Stimulated activated CD4-positive, alpha-beta T cell treated with anti-CD3 and anti-CD28 coated beads, Interleukin-1b, Interleukin-23, amount 100 ng/mL, for 1 hour (primary cell): ENCODE measurements at places on chromosomes 2 and 18.

- no peak for DNase-seq
These were observed 35.4 kb downstream of the CFAP221 start for GRCh38 chr2:119579424-119580295.

GRCh38 chr2:137939026-137939425 lies 25.2 kb upstream of the HNMT start:
- no peak for DNase-seq

DNA sequence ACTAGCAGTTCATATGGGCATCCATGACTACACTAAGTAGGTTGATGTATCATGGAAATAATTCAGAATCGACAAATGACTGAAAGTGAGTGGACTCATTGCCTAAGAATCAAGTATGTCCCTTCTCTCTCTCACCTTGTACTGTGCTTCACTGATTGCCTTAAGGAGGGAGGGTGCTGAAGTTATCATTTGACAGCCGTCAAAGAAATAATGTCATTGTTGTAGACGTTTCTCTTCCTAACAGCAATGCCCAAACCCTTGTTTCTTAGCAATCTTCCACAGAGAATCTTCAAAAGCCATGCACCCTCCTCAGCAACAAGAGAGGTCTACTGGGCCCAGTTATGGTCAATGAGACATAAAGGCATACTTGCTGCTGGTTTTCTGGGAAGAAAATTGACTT lies 785.0 kb downstream of the SUCLG1 start:
- no peak for DNase-seq

- no peak for DNase-seq
These were observed at the start of gene TEKT4 for GRCh38 chr2:94871226-94872087. TEKT4 (plus strand) TSS chr2:94871430; CDS start chr2:94871580, 150 bp downstream.

- DNase-seq, result no peak
These were observed 43.2 kb upstream of the PSME4 start for GRCh38 chr2:54013996-54014395.

GRCh38 chr2:8522687-8523086 lies 159.2 kb upstream of the ID2 start:
- DNase-seq, result no peak

DNA sequence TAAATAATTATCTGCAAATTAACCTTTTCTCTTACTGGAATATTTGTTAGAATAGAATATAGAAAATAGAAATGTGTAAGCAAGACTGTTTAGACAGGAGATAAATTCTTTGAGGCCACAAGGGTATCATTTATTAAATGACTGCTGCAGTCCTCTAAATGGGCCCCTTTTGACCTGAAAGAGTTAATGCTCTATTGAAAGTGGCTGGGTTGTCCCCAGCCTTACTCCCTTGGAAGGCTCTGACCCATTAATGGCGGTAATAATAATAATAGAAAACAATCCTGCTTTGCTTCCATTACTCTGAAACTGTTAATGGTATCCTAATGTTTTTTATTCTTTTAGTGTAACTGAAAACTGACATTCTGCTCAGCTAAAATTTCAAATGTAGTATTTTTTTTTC lies 398.0 kb upstream of the NRP2 start:
- DNase-seq, result no peak

- no peak for DNase-seq
These were observed 42.3 kb upstream of the IGFBP5 start for GRCh38 chr2:216737676-216738075.

- no peak for DNase-seq
These were observed 138.7 kb downstream of the CERS6 start for GRCh38 chr2:168594778-168595177.
